NB4 (cell line): ENCODE measurements at places on chromosomes 16 and 17.

DNA sequence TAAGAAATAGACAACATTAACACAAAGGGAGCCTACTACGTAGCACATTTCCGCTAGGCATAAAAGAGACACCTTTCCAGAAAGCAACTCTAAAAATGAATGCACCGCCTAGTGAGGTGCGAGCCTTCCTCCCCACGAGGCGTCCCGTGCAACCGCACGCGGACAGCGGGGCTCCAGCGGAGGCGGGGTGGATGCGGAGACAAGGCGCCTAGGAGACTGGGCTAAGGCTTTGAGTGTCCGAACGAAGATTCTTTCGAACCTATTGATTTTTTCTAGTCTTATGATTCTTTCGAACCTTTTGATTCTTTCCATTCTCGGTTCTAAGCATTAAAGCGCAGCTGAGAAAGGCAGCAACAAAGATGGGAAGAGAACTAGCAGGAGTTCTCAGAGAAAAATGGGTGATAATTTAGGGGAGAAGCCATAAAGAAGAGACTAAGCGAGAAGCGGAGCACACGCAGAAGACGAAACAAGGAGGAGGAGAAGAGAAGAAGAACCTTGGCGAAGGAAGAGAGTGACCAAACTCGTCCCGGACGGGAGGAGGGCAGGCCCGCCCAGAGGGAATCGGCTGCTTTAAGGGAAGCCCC, 394 bp upstream of the CPD start:
- DNase-seq: no peak

DNA sequence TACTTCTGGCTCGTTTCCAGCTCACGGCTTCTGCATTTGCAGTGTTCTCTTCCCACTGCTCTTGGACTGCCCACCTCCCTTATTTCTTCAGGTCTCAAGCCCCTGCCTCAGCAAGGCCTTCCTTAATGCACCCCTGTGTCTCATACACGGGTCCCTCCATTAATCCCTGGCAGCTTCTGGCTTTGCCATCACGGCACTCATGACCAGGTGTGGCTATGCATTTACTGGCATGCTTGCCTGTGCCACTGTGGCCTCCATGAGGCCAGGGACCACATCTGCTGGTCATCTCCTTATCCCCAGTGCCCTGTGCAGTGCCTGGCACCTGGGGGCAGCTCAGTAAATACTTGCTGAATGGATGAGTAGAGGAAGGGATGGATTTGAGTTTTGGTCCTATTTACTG, 114.1 kb downstream of the C16orf78 start:
- DNase-seq: no peak

GRCh38 chr17:45722161-45722560, 62.0 kb upstream of the CRHR1 start:
- peak; percentile 26 for DNase-seq

GRCh38 chr17:80660527-80661198, 116.0 kb downstream of the RPTOR start:
- no peak for DNase-seq

DNA sequence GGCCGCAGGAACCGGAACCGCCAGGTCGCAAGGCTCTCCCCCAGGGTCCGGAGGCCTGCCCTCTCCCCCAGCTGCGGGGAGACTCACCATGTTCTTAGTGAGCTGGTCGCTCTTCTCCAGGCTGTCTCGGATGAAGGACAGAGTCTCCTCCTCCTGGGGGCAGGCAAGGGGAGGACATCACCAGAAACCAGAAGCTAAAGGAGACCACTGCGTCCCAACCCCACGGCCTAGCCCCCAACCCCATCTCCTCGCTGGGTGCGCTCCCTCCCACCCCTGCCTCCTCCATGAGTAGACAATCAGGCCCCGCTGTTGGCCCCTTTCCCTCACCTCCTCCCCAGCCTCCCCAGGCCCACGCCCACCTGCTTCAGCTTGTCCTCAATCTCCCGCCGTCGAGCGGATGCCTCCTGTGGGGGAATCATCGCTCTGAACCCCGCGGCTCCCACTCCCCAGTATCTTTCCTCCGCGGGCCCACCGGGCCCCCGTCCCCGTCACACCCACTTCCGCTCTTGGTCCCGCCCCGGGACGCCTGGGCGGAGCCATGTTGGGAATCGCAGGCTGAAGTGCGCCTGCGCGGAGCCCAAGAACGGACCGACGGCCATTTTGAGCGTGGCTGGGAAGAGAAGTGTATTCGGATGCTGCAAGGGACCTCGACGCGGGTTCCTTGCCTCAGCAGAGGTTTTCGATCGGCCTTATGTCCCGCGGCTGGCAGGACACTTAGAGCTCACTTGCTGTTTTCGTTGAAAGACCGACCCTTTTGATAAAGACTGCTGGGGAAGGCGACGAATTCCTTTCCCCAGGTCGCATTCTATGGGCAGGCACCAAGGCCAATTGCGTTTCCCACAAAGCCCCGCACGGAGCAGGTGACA, at the start of gene EXOC7:
TSS of gene EXOC7 (minus strand) at position 514 of the 866 bp plus-strand sequence. CDS start at position 419, 95 bp downstream.
- peak; percentile 93 for DNase-seq

GRCh38 chr16:49474741-49475140, 101.1 kb downstream of the C16orf78 start:
- no peak for DNase-seq

DNA sequence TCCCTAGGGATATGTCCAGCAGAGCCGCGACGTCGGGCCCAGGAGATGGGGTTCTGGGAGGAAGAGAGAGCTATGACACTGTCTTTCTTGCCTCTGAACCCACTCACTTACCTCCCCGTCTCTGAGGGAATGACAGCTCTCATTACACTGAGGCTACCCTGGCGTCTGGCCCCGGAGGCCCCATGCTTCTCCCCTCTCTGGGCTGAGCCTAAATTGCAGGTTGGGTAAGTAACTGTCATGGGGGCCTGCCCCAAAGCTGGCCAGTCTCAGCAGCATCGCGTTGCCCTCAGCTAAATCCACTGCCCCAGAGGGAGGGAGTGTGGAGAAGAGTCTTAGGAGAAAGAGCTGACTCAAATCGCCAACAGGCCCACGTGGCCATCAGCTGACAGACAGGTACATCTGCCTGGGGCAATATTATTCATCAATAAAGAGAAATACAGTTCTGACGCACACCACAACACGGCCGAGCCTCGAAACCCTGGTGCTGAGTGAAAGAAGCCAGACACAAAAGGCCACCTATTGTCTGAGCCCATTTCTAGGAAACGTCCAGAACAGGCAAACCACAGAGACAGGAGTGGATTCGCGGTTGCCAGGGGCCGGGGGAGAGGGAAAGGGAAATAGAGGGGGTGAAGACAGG, 156.4 kb downstream of the C16orf95 start:
- peak; percentile 55 for DNase-seq

DNA sequence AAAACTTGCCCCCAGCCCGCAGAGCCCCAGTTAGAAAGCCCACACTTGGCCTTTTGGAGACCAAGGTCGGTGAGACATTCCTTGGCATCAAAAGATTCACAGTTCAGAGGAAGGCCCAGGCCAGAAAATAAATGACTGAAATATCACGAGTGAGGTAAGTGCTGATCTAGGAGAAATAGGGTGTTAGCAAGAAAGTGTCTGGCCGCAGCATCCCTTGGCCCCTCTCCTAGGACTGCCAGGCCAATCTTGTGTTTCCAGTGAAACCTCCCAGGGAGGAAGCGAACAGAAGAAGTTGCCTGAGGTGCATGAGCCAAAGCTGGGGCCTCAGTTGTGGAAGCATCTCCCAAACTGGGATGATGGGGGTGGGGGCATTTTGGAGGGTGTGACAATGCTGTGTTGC, 22.5 kb upstream of the NSMCE1 start:
- DNase-seq: no peak

GRCh38 chr17:6872936-6873335, 41.4 kb upstream of the TEKT1 start:
- DNase-seq: no peak

- DNase-seq: peak; percentile 41
Measured at GRCh38 chr16:85448557-85449190, 164.4 kb upstream of the GSE1 start.

GRCh38 chr17:46122486-46122871, 70.8 kb downstream of the KANSL1 start:
- DNase-seq: no peak

DNA sequence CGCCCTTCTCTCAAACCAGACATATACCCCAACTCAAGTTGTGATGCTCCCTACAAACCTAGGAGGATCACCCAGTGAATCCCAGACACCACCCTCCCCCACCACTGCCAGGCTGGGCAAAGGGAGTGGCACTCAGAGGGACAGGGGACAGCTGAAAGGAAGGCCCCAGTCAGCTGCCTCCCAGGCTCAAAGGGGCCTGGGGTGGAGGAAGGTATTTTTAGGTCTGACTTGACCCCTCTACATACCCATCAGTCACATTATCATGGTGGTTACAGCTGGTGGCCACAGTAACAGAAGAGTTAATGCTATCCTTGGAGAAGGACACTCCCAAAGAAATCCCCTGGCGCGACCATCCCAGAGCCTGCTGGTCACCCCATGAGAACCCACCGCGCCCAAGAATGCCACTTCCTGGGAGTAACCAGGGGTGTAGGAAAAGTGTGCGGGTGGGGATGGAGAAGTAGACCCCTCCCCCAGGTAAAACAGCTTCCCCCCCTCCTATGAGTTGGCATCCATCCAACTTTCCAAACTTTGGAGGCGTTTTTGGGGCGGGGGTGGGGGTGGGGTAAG, 1.1 kb downstream of the CACNB1 start:
- DNase-seq: no peak

GRCh38 chr16:56728980-56729734, 772 bp upstream of the NUP93 start:
- peak; percentile 56 for DNase-seq

GRCh38 chr16:64012166-64012565, 1109.7 kb downstream of the CDH11 start:
- DNase-seq: no peak

- DNase-seq: no peak
Measured at GRCh38 chr17:2947588-2947950, 115.8 kb downstream of the OR1D5 start.

GRCh38 chr17:41919840-41920579, 1.3 kb upstream of the ACLY start:
- DNase-seq: peak; percentile 67

DNA sequence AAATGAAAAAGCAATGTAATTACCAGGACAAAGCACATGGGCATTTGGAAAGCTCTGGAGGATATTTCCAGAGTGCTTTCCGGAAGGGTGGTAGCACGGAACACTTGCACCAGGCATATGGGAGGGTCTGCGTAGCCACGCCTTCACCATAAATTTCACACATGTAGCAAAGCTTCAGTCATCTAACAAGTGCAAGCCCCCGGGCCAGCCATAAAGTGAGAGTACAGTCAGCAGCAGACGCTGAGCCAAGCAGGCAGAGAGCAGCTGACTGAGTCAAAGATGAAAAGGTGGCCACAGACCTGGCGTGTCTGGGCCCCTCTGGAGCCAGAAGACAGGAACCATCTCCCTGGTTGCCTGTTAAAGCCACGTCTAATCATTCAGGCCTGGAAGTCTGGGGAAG, 130.6 kb downstream of the SEC14L1 start:
- no peak for DNase-seq

DNA sequence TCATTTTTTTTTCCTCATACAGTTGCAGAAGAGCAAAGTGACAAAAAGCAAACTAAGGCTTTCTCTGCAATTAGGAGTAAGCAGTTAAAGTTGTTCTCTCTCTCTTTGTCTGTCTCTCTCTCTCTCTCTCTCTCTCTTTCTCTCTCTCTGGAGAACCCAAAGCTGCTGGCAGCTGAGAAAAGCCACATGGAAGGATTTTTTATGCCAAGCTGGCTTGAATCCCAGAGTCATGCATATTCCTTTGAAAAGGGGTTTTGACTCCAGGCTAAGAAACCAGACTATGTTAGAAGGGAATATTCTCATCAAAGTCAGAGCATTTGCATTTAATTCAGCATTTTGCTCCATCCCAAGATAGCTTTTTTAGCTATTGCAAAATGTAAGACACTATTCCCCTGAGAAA, 1114.2 kb upstream of the GOT2 start:
- no peak for DNase-seq

DNA sequence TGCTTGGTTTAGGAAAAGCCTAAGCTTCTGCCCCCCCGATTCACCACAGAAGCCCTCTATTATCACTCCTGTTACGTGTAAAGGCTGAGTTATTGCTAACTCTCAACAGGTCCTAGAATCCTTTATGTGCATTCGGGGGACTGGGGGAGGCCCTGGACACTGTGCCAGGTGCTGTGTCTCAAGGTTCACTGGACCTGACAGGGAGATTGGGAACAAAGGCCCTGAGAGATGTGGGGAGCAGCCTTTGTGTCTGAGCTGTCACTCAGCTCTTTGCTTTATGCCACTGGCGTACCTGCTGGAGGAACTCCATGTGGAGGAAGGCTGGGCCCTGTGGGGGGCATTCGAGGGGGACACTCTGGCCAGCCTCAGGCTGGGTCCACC, 65.9 kb downstream of the METRNL start:
- DNase-seq: no peak

DNA sequence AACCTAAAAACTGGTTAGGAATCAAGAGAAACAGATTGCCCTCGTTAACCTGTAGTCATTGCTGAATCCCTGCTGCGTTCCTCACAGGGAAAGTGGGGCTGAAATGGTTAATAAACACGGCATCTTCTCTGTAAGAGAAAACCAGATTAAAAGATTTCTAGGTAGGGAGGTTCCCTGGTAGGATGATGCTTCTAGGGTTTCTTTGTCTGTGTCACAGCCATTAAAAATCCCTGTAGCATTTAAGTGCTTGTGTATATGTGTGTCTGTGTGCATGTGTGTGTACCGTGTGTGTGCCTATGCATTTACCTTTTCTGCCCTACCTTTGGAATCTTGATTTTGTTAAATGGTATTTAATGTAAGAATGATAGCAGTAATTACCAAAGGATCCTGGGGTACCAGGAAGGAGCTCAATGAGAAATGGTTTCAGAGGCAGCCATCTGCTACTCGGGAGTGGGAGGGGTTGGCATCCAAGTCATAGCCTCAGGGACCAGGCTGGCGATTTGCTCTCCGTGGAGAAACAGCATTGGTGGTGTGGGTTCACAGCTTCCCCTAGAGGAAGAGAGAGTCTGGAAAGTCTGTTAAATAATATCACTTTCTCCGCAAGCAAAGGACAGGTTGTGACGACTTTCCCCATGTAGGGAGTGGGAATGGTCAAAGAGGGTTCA, 177.1 kb downstream of the HS3ST4 start:
- no peak for DNase-seq
